ENCODE measurements at places on chromosomes 4 and X. TPM values are rescaled to one million over a fixed set of nuclear protein-coding genes. Genes with fewer than 3 reads are reported as not detected.
A peak's percentile ranks its signal among the peaks of the same experiment; 100 is the strongest.

Gene CLGN
- total RNA-seq = 0.74 TPM

Gene AREG
- total RNA-seq = 6.0 TPM

Gene ADAMTS3
- 3.2 TPM for total RNA-seq

Gene MTTP
- total RNA-seq = not detected

Gene KLF8
- total RNA-seq = 24.5 TPM

Gene VCX2
- total RNA-seq = not detected

Gene HTR2C
- total RNA-seq = not detected

Gene FAM133A
- total RNA-seq = 0.10 TPM

Gene CXCL8
- total RNA-seq = 3.1 TPM

Gene KIF4A
- total RNA-seq = 0.10 TPM

DNA sequence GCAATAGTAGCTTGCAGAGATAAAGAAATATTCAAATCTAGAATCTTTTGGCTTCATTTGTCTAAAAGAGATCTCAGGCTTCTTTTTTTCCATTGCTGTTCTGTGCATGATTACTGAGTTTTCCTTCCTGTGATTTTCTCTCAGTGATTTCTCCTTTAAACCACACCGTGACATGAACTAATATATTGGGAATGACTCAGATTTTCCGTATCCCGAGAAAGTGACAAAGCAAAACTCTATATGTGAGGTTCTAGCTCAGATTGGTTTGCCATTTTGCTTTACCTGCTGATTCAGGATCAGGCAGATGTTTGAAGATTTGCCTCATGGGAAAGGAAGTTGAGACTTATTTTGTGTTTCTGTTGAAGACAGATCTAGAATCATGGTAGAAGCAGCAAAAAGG lies 59.4 kb downstream of the MTHFD2L start:
- no peak for DNase-seq

- DNase-seq = no peak
Measured at GRCh38 chr4:177413656-177414055, 28.6 kb downstream of the AGA start.

DNA sequence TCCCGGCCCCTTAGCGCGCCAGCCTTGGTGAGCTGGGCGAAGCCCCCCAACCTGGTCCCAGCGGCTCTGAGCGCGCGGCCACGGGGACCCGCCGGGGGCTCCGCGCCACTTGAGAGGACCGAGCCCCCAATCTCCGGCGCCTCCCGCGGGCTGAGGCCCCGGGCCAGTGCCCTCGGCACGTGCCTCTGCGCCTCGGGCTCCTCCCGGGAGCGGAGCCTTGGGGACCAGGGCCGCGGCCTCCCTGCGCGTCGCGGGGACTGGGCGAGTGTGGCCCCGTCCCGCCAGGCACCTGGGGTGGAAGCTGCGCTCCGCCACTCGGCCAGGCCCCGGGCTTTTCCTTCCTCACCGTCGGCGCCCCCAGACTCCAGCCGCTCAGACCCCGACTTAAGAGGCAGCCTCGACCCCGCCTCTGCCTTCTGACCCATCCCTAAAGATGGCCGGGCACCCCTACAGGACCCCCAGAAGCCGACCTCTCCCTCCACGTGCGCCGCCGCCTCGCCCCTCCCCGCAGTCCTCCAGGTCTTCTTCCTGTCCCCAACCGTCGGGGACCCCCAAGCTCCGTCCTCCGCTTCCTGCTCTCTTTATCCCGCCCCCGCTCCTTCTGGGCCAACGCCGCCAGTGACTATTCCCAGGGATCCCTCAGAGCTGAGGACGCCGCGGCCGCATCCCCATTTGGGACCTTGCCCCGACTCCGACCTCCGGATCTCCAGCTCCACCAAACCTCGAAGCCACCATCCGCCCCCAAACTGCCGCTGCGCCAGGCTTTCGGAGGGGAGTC lies 752 bp downstream of the ERAS start:
- DNase-seq = no peak

- DNase-seq = no peak
Measured at GRCh38 chrX:78687586-78687985, 28.5 kb upstream of the RTL3 start.

- DNase-seq = peak; percentile 66
Measured at GRCh38 chr4:58163156-58163555, 1053.0 kb upstream of the IGFBP7 start.

- DNase-seq = no peak
Measured at GRCh38 chrX:47808904-47809788, 27.6 kb upstream of the ZNF81 start.

- DNase-seq = no peak
Measured at GRCh38 chr4:158875455-158875854, 106.6 kb downstream of the FNIP2 start.

- peak; percentile 71 for DNase-seq
Measured at GRCh38 chrX:630007-630611, 482 bp upstream of the SHOX start.

DNA sequence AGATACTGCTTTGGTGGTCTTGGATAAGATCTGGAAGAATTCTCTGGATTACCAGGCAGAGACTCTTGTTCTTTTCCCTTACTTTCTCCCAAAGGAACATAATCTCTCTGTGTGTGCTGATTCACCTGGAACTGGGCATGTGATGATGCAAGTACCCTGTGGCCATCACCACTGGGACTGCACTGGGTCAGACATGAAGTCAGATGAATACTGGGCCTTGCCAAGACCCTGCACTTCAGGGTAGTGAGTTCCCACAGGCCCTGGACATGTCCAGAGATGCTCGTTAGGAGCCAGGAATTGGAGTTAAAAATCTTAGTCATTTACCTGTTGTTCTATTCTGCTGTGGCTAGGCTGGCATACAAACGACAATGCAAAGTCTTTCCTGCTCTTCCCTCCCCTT lies 290.1 kb upstream of the BMP3 start:
- DNase-seq = no peak

DNA sequence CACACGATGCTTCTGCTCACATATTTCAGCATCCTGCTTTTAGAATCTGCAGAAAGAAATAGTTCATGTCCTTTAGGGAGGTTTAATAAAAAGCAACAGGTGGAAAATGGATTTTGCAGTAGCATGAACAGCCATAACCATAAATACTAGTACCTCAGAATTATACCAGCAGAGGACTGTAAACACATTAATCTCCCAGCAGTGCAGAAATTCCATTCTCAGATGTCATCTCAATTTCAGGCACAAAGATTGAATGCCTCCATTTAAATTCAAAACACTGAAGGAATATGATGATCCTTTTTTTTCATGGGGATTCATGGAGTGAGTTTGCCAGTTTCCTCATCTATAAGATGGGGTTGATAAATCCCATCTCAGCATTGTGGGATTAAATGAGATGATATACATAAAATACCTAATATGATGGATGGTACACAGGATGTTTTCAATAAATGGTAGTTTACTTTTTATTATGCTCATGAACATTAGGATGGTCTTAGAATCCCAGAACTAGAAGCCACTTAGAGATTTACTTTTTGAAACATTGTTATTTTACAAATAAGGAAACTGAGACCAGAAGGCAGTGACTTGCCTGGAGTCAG lies 566 bp upstream of the LIMCH1 start:
- DNase-seq = no peak

- no peak for DNase-seq
Measured at GRCh38 chr4:161680146-161680545, 483.7 kb downstream of the FSTL5 start.

DNA sequence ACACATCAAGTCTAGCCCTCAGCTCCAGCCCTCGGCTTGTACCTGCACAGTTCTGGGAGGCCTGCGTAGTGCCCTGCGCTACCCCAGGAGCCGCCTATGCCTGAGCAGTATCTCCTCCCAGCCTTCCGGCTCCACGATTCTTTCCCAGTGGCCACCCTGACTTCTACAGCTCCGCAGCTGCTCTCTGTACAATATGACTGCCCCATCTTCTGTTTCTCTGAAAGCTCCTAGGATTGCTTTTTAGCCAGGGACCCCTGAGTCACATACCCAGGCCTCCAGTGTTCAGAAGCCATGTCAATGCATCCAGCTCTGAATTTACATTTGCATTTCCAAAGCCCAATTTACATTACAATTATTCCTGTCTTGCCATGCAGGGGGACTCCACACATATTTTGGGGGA lies 135.5 kb downstream of the PJA1 start:
- no peak for DNase-seq

GRCh38 chr4:184369871-184370270 lies 104.5 kb downstream of the IRF2 start:
- no peak for DNase-seq

DNA sequence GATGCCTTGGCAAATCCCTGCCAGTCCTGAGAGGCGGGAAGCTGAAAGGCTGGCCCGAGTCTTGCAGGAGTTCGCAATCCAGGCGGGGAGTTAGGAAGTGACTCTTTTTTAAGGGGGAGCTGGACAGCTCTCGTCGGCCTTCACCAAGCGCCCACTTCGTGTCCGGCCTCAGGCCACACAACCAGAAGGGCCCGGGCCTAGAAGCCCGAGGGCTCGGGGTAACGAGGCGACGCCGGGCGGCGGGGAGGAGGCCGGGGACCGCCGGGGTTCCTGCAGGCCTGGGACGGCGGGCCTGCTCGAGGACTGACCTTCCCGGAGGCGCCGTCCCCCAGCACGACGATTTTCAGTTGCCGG lies 395 bp downstream of the RAB28 start:
- peak; percentile 86 for DNase-seq

GRCh38 chr4:8709050-8709728 lies 116.6 kb downstream of the CPZ start:
- no peak for DNase-seq

All from posterior vena cava (tissue), 2 donors.